ENCODE measurements at places on chromosomes 16 and 17.

GRCh38 chr17:69505740-69506139 lies 91.2 kb downstream of the MAP2K6 start:
- no peak for DNase-seq

DNA sequence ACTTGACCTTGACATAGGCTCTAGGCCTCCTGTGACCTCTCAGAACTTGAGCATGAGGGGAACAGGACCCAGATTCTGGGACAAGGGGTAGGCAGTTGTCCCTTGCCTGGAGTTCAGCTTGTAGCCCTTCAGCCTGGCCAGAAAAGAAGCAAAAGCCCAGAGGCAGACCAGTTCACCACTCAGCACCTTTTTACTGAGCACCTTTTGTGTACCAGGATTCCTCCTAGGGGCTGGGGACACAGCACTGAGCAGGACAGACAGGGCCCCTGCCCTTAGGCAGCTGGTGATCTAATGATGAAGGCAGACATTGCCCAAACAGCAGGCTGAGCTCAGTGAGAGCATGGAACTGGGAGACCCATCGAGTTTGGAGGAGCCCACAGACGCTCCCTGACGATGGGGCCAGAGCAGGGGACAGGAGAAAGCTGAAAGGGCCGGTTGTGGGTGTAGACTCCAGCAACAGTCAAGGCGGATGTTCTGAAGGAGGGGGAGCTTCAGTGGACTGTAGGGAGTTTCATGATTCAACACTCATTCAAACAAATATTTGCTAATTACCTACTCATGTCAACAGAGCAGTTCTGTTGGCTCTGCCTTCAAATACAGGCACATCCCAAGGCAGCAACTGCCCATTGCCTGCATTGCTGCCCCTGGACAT lies 32.0 kb downstream of the SBK1 start:
- DNase-seq, result no peak

GRCh38 chr16:64392456-64392855 lies 729.4 kb downstream of the CDH11 start:
- DNase-seq, result no peak

DNA sequence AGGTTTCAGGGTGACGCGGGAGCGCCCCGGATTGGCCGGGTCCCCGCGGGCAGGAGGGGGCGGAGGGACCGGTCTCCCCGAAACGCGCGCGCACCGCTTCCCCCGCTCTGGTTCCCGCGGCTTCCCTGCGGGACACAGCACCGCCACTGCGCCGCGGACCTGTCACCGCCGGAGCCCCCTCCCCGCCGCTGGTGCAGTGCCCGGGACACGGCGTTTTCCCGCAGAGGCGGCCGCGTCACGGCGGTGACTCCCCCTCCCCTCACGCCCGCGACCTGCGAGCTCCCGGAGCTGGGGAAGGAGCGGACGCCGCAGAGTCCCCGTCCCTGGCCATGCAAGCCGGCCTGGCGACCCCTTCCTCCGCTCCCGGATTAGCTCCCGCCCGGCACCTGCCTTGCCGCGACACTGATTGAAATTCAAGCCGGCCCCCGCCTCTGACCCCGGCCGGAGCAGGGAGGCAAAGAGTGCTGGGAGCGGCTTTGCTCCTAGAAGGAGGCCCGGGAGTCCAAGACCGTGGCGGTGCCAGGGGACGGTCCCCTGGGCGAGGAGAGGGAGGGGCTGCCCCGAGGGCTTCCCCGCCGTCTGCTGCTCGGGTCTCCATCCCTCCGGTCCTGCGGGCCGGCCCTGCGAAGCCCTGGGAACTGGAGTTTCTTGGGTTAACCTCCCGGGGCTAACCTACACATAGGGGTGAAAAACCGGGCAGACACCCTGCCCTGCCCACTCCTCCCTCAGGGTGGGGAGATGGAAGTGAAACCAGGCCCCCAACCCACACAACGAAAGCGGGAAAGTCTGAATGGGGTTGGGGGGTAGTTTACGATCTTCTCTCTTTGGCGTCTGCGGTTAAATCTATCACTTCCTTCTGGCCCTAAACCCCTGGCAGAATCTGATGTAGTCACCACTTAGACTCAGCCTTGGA lies 1.0 kb downstream of the RHBDL3 start:
- DNase-seq, result no peak

GRCh38 chr16:515175-515938 lies 12.2 kb upstream of the CAPN15 start:
- no peak for DNase-seq

DNA sequence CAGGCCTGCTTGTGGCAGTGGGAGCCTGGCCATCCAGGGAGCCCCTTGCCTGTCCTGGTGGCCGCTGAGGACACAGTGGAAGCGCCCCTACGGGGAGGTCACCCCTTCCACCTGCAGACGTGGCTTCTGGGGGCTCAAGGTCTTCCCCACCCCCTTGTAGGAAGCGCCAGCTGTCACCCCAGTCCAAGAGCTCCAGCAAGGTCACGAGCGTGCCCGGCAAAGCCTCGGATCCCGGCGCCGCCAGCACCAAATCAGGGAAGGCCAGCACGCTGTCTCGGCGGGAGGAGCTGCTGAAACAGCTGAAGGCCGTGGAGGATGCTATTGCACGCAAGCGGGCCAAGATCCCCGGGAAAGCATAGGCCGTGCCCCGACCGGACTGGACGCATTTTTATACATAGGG lies 7.4 kb upstream of the IL17C start:
- DNase-seq, result no peak

- no peak for DNase-seq
Measured at GRCh38 chr17:61813211-61813610, 50.1 kb downstream of the BRIP1 start.

- DNase-seq, result no peak
Measured at GRCh38 chr17:83005639-83006038, 73.8 kb upstream of the METRNL start.

GRCh38 chr16:57534337-57534880 lies 2.0 kb downstream of the CCDC102A start:
- no peak for DNase-seq

GRCh38 chr17:42547698-42548069 lies 5.0 kb upstream of the HSD17B1 start:
- DNase-seq, result no peak

- no peak for DNase-seq
Measured at GRCh38 chr17:45968732-45969131, 30.3 kb upstream of the STH start.

DNA sequence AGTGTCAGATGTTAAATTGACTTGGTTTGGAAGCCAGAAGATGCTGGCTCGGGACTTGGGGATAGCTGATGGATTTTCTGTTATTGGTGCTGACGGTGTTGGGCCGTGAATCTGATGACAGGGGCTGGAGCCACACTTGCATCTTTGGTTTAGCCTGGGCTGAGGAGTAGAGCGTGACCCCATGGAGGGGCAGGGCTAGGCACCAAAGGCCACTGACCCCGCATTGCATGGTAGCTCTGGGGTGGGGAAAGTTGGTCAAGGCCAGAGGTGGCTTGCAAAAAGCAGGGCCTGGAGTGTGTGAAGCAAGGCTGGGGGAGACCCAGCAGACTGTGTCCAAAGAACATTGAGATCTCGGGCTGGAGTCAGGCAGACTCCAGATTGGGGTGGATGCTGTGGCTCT lies 25.3 kb downstream of the WSCD1 start:
- DNase-seq, result no peak

GRCh38 chr16:88846088-88846487 lies 10.7 kb downstream of the GALNS start:
- DNase-seq, result no peak

DNA sequence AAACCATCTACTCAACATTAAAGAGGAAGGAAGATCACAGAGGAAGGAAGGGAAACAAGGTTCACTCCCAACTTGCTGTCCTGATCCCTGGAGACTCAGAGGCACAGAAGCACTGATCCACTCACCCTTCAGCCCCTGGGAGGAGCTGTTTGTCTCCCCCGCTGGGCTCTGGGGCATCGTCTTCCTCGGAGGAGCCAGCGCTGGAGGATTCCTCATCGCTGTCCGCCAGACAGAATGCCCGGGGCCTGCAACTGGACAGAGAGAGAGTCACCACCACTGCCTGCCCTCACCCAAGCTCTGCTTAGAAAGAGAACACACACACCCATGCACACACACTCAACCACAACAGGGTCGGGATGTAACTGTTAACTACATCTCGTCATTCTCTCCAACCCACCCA lies 24.8 kb upstream of the ERN1 start:
- no peak for DNase-seq

DNA sequence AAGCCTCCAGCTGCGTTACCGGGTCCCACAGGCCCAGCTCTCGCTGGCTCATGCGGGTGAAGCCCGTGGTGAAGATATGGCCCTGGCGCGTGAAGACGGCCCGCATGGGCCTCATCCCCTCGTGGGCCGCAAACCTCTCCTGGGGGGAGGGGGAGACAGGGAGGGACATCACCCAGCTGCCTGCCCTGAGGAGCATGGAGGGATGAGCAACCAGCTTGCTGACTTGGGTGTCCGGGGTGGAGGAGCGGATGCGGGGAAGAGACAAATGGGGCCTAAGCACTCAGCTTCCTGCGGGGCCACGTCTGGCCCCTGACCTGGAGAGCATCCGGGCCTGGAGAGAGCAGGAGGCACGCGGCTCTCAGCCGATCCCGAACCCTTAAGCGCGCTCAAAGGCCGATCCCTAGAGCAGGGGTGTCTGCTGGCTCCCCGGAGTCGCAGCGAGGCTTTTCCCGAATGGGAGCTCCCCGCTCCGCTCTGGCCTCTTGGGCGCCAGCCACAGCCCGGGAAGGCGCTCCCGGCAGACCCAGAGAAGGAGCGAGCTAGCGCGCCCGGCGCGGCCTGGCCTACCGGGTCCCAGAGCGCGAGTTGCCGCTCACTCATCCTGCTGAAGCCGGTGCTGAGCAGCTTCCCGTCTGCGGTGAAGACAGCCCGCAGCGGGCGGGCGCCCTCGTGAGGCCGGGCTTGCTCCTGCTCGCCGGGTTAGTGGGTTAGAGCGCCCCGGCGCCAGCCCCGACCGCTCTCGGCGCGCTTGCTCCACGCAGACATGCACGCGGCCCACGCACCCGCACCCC lies 5.0 kb downstream of the CORO6 start:
- peak; percentile 89 for DNase-seq

GRCh38 chr17:80780381-80781198 lies 211.1 kb upstream of the CHMP6 start:
- peak; percentile 67 for DNase-seq

DNA sequence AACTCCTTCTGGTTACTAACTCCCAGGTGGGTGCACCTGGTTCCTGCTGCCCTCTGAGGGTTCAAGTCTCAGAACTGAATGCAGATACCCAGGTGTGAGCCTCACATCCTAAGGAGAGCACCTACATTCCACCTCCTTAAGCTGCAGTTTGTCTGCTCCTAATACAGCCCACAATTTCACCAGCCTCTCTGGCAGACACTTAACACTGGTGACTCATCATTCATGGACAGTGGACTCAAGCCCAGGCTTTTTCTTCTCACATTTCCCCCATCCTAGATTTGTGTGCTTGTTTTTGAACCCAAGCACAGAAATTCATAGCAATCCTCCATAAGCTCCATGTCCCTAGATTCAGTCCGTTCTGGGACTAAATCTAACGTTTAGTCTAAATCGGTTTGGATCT lies 7.0 kb upstream of the MAF start:
- DNase-seq, result no peak

DNA sequence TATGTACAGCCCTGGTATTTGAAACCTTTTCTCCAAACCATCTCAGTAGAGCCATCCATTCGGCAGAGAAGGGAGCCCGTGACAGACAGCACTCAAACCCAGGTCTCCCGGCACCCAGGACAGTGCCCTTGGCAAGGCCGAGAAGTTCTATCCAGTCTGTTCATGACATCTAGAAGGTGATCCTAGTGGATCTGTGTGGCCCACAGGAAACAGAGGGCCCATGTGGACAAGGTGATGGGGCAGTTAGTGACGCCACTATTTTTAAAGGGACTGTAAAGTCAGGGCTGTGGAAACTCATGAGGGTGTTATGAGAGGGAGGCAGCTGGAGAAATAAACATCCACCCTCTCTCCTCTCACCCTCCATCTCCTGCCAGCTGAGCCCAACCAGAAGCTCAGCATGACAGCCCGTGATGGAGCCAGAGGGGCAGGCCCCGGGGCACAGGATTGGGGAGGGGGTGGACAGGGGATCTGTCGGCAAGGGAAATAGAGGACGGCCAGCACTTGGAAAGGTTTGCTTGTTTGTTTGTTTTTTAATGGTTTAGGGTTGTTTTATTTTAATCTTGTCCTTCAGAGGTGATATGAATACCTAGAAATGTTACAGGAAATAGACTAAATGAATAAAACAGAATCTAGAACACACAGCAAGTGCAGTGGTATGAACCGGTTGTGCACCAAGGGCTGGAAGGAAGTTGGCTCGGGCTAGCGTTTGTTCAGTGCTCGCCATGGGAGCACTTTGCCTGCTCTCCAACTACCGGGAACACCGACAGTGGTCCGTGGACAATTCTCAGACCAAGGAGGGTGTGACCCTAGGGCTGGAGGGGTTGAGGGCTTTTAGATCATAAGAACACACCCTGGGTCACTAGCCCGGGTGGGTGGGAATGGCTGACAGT lies 17.1 kb downstream of the MYLK3 start:
- DNase-seq, result no peak

DNA sequence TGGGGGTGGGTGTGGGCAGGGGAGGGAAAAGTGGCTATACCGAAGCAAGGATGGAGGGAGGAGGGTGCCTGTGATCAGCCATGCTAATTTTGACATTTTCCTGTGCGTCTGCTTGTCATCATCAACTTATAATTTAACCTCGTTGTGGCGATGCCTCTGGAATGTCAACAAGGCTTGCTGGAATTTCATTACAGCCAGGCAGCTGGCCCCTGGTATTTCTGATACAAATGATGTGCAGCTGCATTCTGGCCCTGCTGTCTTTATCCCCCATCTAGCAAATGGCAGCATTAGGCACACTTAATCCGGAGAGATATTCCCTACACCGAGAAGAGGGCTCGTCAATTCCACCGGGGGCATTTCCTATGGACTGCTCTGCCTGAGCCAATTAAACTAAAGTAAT lies 278.3 kb upstream of the CCL2 start:
- no peak for DNase-seq

DNA sequence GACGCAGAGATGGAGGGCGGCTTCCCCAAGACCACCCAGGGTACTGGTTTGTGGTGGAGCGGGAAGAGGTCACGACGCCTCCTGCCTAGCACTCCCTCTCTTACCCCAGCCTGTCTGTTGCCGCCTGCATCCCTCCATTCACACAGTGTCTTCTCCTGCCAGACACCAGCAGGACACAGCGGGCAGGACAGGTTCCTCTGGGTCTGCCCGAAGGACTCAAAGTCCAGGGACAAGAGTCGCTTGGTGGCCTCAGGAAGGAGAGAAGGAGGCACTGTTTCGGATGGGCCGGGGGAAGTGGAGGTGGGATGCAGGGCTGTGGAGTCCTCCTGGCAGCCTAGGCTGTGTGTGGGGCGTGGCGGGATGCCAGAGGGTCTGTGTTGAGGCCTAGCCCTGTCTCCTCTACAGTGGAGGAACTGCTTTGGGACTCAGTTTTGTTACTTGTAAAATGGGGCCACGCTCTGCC lies 19.6 kb upstream of the TNS4 start:
- no peak for DNase-seq

DNA sequence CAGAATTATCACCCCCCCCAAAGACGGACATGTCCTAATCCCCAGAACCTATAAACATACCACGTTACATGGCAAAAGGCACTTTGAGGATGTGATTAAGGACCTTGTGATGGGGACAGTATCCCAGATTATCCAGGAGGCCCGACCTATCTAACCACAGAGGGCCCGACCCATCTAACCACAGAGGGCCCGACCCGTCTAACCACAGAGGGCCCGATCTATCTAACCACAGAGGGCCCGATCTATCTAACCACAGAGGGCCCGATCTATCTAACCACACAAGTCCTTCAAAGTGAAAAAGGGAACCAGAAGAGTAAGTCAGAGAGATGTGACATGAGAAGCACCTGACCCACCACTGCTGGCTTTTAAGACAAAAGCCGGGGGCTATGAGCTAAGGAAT lies 56.8 kb downstream of the ANKFY1 start:
- no peak for DNase-seq

- DNase-seq, result no peak
Measured at GRCh38 chr16:70749681-70750601, 51.0 kb downstream of the VAC14 start.

- no peak for DNase-seq
Measured at GRCh38 chr16:29025218-29025617, 40.4 kb downstream of the LAT start.

Measured in stimulated activated CD4-positive, alpha-beta T cell treated with anti-CD3 and anti-CD28 coated beads, Interleukin-1b, Interleukin-23, amount 100 ng/mL, for 48 hours (primary cell).